ENCODE measurements at places on chromosomes 5 and 9.

- no peak for DNase-seq
Observed at GRCh38 chr5:50874306-50875001, 208.0 kb downstream of the PARP8 start.

GRCh38 chr5:57805732-57806131 lies 323.1 kb upstream of the ACTBL2 start:
- no peak for DNase-seq

- no peak for DNase-seq
Observed at GRCh38 chr5:80193401-80193800, 62.4 kb downstream of the SERINC5 start.

DNA sequence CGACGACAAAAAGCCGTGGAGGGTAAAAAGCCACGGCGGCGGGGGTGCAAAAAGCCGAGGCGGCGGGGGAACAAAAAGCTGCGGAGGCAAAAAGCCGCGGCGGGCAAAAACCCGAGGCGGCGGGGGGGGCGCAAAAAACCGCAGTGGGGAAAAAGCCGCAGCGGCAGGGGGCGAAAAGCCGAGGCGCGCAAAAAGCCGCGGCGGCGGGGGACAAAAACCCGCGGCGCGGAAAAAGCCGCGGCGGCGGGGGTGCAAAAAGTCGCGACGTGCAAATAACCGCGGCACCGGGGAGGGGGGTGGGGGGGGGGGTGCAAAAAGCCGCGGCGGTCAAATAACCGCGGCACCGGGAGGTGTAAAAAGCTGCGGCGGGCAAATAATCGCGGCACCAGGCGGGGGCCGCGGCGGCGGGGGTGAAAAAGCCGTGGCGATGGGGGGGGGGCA lies 511.5 kb downstream of the FOXD4L5 start:
- DNase-seq: peak; percentile 3

- no peak for DNase-seq
Observed at GRCh38 chr9:35892051-35892450, 14.0 kb upstream of the HRCT1 start.

DNA sequence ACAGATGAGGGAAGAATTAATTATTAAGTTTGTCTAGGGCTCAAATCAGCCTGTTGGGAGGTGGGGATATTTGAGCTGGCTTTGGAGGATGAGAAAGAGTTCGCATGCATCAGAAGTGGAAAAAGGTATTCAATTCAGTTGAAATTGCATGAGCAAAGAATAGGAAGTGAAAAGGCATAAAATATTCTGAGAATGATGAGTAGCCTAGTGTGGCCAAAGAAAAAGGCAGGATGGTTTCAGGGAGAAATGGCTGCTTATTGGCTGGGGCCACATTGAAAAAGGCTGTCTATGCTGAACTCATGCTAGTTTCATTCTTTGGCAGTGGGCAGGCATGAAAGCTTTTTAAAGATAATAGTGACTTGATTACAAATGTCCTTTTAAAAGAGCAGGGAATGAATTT lies 235.4 kb upstream of the RIOK2 start:
- DNase-seq: no peak

DNA sequence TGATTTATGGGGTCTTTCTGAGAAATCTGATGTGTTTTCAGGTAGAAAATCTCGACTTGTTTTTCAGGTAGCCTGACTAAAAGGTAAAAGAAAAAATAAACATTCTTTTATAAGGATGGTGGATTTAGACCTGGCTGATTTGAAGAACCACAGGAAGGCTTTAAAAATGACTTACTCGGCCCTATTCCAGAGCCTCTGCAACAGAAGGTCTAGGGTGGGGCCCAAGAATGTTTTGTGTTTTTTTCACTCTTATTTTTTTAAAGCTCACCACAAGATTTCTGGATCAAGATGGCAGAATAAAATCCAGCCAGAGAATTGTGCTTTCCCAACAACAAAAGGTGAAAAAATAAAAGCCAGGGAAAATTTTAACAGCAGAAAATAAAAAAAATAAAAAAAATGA lies 59.1 kb downstream of the FNBP1 start:
- DNase-seq: no peak

- DNase-seq: no peak
Observed at GRCh38 chr9:93110311-93110855, 14.4 kb downstream of the CARD19 start.

DNA sequence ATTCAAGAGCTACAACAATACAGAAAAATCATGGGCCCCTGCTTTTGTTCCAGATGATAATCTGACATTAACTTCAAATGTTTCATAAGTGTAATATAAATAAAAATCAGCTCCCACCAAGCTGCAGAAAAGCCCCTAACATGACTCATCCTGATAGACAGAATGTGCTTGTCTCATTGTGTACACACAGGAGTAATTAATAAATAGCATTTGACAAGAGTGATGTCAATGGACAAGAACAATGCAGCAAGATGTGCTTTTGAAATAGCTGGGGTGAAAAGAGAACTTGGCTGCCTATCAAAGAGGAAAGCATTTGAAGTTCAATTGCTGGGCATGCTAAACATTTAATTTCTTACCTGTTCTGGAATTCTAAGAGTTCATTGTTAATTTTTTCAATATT lies 79.2 kb downstream of the DNAH5 start:
- no peak for DNase-seq

GRCh38 chr9:136759001-136759400 lies 958 bp upstream of the LCN8 start:
- DNase-seq: no peak

DNA sequence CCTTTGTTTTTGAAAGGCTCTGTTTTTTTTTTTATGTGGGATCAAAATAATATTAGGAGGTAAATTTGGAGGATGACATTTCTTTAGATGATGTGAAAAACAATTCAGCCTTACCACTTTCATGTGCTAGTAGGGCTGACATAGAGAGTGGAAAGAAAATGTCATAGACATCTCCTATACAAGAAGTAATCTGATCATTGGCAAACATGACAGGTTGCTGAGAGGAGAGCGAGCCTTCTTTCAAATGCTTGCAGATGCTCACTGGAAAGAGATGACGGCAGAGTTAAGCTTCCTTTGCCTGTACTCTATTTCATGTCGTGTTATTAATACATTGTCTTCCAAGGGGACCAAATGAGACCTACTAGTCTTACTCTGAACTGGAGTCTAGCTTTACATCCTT lies 160.1 kb upstream of the DAP start:
- DNase-seq: no peak

DNA sequence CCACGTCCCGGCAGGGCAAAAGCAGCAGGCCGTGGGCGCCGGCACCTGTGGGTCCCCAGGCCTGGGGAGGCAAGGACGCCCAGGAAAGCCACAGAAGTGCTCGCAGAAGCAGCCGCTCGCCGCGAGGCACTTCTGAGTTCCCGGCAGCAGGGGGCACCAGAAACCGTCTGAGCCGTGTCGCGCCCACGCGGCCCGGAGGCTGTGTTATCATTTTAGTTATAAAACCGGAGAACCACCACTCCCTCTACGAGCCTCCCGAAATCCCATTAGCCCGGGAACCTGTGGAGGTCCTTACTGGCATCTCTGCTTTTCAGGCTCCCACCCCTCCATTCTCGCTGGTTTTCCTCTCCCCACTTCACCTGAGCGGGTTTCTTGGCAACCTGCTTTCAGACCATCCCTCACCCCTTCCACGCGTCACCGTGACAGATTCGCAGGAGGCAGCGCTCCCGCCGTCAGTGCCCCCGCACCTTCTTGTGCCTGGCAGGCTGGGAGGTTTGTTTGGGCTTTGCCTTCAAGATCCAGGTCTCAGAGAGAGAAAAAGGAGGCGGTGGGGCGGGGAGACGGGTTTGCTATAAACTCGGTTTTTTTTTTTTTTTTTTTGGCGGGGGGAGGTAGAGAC lies 2.3 kb downstream of the GDNF start:
- peak; percentile 90 for DNase-seq

DNA sequence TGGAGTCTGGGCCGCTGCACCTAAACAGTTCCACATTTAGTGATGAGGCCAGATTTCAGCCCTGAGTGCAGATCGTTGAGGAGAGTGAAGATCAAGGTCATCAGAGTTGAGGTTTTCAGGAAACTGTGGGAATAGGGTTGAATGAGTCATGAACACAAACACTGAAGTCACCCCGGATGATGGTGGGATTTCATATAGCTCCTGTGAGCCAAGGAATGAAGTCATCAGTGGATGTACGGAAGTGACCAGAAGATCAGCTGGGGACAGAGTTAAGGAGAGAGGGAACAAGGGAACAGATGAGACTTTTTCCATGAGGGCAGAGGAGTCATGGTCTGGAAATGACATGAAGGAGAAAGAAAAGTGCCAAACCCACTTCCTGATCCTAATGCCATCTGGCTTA lies 36.5 kb downstream of the PALM2AKAP2 start:
- no peak for DNase-seq

GRCh38 chr9:81146684-81147337 lies 542.5 kb downstream of the TLE1 start:
- DNase-seq: no peak

DNA sequence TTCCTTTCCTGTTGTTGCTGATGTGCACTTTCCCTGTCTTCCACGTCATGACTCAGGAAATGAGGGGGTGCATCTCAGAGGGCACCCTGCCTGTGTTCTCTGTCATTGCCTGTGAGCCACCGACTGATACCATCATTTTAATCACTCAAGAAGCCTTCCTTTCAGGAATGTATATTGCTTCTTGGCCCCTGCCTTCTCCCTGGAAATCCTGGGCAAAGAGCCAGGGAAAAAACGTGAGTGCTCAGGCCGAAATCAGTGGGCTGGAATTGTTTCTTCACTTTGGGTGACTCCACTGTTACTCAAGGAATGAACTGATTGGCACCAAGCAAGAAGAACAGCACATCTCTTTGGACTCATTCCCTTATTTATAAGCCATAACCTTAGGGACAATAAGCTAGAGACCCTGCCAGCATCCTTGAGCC lies 126.1 kb downstream of the SNX18 start:
- DNase-seq: no peak

DNA sequence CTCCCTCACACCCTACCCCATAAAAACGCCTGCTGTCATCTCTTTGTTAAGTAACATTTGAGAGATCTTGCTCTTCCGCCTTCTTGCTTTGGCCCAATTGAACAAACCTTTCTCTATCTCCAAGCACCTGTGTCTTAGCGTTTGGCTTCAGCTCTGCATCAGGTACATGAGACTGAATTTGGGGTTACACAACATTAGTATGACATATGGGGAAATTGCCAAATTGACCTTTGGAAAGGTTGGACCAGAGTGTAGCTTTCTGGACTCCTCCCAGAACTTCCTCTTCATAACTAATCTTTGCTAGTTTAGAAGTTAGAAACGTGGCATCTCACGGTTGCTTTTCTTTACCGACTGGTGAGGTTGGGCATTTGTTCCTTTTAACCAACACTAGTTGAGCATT lies 3.5 kb upstream of the EXOSC3 start:
- no peak for DNase-seq

DNA sequence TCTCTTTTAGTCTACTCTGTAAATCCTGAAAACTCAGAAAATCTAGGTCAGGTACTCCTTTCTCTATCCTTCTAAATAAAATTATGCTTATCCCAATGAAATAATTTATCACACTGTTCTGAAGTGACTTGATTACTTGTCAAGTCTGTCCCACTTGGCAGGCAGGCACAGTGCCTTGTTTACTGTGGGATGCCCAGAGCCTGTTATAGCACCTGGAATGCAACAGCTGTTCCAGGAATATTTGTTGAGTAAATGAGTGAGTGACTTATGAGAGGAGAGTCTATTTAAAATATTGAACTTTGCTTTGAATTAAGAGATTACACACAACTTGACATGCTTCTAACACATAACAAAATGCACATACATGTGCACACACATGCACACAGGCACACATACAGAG lies 130.0 kb downstream of the MPDZ start:
- DNase-seq: no peak

- DNase-seq: peak; percentile 22
Observed at GRCh38 chr9:120438836-120439546, 141.0 kb downstream of the CDK5RAP2 start.

- no peak for DNase-seq
Observed at GRCh38 chr9:129177443-129177790, 644 bp downstream of the IER5L start.

DNA sequence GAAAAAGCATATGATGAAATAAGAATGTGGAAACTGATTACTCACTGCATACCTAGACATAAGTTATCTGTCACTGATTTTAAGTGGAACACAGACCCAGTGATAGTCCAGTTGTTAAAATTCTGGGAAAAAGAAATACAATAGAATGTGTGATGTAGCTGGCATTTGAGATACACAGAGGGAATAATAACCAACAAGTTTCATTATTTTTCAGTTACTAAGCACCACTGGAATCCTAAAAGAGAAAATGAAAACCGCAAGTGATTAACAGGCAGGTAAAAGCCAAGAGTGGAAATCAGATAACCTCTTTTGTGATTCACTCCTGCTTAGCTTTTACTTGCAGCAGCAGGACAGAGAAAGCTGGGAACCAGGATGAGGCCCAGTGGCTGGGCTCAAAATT lies 994.0 kb upstream of the SEMA6A start:
- DNase-seq: no peak

DNA sequence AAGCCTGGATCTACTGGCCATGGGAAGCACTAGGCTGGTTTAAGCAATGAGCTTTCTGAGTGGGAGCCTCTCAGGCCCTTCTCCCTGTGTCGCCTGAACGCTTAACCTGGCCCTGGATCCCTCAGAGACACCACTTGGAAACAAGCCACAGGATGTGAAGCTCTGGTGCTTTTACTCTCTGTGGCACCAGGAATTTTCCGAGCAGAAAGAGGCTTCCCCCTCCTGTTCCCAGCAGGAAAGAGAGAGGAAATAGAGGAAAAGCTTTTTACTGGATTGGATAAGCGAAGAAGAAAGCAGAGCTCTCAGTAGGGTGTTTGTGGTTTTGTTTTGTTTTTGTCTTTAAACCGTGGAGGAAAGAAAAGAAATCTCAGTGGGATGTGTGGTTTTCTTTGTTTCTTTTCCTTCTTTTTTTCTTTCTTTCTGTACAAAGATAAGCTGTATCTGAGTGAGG lies 34.5 kb downstream of the COL15A1 start:
- no peak for DNase-seq

GRCh38 chr5:115246361-115246991 lies 16.2 kb downstream of the PGGT1B start:
- no peak for DNase-seq

DNA sequence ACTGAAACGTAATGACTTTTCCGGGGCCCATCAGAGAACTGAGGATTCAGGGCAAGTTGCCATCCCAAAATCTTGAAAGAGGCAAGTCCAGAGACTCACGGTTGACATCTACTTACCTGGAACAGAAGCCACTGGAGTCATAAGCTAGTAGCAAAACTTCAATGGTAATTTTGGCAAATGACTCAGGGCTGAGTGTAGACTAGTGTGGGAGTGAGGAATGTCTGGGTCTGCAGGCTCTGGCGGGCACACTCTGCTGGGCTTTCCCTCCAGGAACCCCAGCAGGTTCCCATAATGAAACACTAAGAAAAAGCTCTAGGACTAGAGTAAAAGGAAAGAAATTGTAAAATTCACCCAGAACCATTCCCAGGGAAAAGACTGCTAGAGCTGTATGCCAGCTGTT lies 122.9 kb upstream of the NFIL3 start:
- DNase-seq: no peak

All from activated CD4-positive, alpha-beta T cell treated with anti-CD3 and anti-CD28 coated beads for 36 hours (primary cell).